GM12892 (cell line): ENCODE measurements at places on chromosomes 7 and 10.

- DNase-seq, result no peak
Observed at GRCh38 chr7:4265066-4265465, 417.0 kb upstream of the FOXK1 start.

GRCh38 chr7:3250725-3251124 is 50.3 kb upstream of the SDK1 start:
- no peak for DNase-seq

DNA sequence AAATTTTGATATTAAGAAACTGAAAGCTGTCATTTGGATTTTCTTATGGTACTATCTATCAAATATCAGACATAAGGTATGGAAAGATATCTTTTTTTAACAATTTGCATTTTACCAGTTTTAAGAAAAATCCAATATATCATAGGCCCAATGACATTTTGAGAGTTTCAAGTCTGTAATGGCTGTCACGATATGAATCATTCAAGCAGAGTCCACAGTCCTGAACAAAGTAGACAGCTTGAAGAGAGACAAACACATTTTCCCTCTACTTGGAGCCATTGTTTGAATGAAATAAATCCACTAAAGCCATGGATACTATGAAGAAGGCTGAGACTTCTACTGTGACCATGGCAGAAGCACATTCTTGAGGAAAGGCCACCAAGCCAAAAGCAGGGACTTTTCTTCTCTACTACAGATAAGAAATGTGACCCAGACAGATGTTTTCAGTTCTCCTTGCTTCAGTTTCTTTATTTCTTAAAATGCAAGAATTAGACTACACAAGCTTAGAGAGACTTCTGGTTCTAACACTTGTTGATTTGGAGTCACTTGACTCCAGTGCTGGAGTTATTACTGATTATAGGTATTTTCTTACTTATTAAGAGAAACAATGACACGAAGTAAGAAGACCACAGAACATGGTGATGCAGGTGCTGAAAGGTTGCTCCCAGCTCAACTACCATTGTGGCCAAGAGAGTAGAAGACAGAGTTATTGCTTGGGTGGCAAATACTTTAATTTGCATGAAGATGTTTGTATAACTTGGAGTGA is 429.1 kb downstream of the KIF20B start:
- no peak for DNase-seq

GRCh38 chr10:325282-325681 is 190.0 kb downstream of the ZMYND11 start:
- no peak for DNase-seq

DNA sequence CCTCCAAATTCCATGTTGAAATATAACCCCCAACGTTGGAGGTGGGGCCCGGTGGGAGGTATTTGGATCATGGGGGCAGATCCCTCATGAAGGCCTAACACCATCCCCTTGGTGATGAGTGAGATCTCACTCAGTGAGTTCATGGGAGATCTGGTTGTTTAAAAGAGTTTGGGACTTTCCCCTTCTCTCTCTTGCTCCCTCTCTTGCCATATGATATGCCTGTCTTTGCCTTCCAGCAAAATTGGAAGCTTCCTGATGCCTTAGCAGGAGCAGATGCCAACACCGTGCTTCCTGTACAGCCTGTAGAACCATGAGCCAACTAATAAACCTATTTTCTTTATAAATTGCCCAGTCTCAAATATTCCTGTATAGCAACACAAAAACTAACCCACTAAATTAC is 55.7 kb upstream of the CDK1 start:
- DNase-seq, result no peak

DNA sequence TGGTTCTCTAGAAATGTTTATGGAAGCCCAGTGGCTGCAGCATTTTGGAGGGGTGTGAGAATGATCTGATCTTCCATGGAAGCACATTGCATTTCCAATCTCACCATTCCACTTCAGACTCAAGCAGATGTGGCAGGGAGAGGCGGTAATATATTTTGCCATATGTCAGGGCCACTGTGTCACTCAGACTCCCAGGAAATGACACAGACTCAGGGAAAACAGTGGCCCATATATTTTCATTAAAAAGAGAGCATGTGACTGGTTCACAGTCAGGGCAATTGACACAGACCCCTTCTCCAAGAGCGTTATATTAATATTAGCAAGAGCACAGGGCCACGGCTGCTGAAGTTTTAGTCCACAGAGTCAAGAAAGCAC is 149.3 kb upstream of the NRP1 start:
- no peak for DNase-seq

DNA sequence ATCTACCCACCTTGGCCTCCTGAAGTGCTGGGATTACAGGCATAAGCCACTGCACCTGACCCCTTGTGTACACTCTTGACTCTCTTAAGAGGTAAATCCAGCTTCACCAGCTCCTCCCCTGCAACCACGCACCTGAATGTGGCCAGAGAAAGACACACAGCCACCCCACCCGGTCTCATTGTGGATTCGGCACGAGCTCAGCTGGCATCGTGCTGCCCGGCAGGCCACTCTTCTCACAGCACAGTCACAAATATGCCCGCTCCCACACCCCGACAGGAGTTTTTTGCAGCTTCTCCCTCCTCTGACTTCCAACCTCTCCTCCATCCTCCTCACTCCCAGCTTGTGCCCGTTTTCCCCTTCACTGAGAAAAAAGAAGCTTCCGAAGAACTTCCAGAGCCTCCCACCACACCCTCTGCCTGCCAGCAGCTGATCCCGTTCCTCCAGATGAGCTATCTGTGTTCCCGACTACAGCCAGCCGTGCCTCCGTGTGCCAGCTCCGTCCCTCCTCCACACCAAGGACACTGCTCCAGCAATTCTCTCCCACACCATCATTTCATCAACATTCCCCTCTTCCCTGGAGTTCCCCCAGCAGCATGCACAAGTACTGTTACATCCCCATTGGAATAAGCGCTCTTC is 8.0 kb upstream of the SMARCD3 start:
- DNase-seq, result no peak

- no peak for DNase-seq
Observed at GRCh38 chr10:117137911-117138642, at the start of gene VAX1. TSS of gene VAX1 (minus strand) at chr10:117138270. CDS start at chr10:117138056, 214 bp downstream.

- DNase-seq, result no peak
Observed at GRCh38 chr10:49070701-49071100, 44.6 kb downstream of the VSTM4 start.

- no peak for DNase-seq
Observed at GRCh38 chr7:35550831-35551230, 144.1 kb downstream of the HERPUD2 start.

- no peak for DNase-seq
Observed at GRCh38 chr7:72321081-72321480, 91.1 kb downstream of the CALN1 start.

DNA sequence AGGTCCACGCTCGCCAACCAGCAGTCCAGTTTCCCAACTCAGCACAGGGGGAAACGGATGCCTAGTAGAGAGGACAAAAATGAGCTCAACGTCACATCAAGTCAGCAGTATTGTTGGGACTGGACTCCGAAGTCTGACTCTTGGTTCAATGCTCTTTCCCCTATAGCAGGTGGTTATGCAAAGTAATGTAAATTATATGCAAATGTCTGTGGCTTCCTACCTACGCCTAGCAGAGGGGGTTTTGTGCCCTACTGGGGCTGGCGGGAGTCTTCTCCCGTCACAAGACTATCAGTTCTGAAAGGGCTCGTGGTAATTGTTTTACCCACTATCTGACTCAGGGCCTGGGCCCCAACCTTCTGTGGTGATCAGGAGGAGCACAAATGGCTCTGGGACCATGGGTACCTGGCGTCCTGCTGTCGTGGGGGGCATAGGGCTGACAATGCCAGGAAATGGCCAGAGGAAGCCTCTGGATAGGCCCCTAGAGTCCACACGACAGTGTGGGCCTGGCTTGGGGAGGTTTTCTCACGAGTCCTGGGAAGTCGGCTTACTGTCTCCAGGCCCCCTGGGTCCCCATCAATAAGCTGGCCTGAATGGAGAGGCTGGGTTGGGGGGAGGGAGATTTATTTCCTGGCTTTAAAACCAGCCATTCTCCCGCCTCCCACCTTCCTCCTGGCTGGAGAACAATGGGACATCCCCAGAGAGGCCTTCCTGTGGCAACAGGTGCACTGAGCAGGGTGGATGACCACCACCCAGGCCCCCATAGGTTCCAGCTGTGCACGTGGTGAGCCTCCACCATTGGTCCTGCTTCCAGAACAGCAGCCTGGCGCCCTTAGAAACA is 41.8 kb downstream of the UNC5B start:
- DNase-seq, result no peak
